Retinal pigment epithelial cell (primary cell): ENCODE measurements at places on chromosomes 3 and 15.

GRCh38 chr15:38414357-38414756 is 39.6 kb upstream of the FAM98B start:
- DNase-seq: peak; percentile 6

GRCh38 chr3:105083945-105084344 is 282.8 kb upstream of the ALCAM start:
- DNase-seq: no peak

GRCh38 chr3:175082631-175083030 is 223.5 kb downstream of the NAALADL2 start:
- no peak for DNase-seq

DNA sequence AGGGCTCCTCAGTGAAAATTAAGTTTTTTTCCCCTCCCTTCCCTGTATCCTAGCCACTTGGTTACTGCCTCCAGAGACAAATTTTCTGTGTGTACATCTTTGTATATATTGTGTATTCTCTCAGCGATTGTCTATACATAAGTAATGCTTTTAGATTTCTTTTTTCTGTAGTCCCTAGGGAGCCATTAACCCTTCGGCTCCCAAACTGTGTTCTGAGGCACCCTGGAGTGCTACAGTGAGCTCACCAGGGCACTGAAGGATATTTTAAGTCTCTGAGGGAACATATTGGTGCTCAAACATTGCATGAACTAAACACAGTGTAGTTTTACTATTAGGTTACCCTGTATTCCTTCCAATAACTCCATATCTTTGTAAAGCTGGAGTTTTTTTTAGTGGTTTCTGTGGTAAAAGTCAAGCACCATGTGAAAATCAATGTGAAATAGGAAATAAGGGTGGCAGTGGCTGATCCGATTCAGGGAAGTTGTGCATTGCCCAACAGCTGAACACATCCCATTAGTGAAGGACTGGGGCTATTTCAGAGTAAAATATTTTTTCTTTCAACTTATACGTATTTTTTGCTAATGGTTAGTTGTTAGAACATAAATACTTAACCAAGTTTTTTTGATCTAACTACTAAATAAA is 43.0 kb downstream of the USP13 start:
- DNase-seq: no peak

- peak; percentile 76 for DNase-seq
Measured at GRCh38 chr15:90412356-90413194, 24.5 kb downstream of the IQGAP1 start.

GRCh38 chr3:27638594-27638993 is 83.5 kb downstream of the EOMES start:
- DNase-seq: no peak

- no peak for DNase-seq
Measured at GRCh38 chr3:24156466-24156865, 211.4 kb downstream of the NR1D2 start.

DNA sequence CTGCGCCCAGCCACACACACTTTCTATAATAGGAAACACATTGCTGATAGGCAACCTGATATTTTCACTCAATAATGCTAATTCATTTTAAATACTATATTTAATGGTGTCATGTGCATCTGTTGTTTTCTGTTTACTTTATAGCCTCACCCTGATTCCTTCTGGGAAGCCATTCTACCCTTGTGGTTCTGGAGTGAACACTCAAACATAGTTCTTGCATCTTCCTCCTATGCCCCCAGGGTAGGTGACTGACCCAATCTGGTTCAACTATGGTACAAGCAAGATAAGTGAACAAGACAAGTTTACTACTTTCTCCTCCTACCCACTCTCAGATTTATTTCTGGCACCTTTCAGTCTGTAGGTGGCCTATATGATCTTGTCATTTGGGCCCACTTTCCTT is 4.3 kb upstream of the SCG3 start:
- DNase-seq: no peak

DNA sequence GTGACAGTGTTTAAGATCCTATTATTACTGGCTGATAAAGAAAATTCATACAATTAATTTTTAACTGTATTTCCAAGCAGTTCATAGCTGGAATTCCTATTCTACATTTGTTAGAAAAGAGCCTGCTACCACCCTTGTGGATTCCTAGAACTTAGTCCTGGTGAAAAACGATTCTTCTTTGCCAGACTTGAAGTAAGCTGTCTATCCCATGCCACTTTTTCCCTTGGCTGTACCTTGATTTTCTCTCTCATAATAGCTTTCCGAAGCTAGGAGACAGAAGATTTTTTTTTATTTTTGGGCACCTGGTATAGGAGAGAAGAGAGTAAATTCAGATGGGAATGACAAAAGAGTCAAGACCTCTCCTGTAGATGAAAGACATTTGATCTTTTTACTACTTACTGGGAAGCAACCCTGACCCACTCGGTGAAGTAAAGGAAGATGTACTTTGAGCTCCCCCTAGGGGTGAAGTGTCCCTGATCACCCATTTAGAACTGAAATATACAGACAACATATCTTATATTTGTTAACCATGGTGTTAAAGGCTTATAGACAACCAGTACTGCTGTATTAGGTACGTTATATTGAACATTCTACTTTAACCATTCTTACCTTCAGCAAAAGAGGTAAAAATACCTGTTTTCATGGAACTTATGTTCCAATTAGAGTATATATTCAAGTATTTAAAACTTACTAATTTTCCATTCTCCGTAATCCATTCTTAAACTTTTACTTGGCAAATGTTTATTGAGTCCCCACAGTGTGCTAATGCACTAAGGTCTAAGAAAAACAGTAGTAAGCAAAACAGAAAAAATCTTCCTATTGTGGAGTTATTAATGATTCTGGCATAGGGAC is 36.2 kb upstream of the C3orf38 start:
- peak; percentile 21 for DNase-seq

DNA sequence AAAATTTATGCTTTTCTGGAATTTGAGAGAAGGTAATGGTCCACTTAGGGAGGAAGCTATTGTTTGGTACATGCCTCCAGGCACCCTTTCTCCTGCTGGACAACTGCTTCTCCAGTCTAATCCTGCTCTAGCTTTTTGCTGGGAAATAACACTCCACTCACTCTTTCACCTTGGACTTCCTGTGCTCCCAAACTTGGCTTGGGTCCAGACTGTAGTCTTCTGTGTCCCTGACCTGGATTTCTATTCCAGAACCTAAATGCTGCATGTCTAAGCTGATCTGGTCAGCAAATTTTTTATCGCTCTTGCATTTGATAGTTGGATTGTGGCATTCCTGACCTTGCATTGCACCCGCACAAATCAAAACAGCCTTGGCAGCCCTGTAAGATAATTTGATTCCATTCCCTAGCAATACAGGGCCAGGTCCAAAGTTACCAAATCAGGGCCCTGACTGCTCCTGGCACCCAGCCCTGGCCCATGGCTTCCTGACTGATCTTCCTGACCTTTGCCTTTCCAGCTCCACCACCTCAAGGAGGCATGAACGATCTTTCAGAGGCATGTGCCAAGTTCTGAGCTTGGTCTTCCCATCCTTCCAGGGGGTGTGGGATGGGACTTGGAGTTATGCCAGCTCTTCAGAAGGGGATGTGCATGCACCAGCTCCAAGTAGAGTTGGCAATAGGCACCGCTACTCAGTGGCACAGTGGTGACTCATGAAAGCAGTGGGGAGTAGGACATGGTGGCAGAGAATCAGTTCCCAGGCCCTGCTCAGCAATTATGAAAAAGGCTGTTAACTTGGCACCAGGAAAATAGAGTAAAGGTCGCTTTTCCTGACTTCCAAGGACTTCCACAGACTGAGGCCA is 43.9 kb upstream of the GOLGA8J start:
- no peak for DNase-seq

DNA sequence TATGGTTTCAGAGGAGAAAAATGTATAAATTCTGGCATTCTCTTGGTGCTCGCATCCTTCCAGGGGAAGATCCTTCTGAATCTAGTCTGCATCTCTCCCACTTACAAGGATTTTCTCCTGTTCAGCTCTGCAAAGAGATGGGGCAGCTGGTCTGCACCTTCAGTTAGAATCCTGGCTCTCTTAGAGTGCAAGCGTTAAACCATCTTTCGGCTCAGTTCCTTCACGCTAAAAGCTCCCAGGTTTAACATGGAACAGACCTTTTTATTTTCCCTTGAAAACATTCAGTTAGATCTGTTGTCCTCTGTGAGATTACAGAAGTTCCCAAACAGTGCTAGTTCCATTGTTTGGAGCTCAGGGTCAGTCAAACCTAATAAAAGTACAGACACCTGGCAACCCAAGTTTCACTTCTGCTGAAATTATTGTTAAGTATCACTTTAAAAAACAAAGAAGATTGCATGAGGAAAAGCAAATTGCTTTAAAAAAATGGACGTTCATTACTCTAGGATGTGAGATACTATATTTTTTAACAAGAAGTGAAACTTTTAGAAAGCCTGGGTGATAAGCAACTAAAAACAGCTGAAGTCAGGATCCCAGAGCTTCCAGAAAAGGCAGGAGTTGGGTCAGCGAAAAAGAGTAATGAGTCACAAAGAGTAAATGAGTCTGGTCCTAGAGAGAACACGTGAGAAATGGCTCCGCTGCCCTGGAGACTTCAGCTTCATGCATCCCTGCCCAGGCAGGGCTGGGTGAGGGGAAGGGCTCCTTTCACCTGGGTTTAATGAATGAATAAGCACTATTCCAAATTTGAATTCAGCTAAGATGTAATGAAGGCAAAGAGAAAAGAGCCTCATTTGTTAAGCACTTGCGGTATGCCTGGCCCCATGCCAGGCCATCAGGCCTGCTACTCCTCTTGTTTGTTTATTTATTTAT is 63.3 kb downstream of the ABTB1 start:
- peak; percentile 43 for DNase-seq

GRCh38 chr3:36924744-36925521 is 19.9 kb downstream of the TRANK1 start:
- no peak for DNase-seq

DNA sequence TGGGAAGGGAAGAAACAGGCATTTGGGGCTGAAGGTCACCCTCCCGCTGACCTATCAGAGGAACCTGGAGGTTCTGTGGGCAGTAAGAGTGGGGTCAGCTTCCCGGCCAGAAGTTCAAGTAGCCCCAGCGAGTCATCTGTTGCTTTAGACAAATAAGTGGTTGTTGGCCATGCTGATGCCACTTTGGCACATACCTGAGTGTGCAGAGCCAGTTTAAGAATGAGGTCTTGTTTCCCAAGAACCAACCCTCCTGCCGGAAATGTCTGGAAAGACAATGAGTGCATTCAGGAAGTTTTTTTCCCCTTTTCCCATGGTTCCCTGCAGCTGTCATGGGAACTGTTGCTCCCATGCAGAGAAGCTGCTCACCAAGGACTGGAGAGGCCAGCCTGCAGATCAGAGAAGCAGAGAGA is 166.7 kb downstream of the ZNF621 start:
- DNase-seq: no peak

- no peak for DNase-seq
Measured at GRCh38 chr15:49064281-49064653, 18.0 kb upstream of the SECISBP2L start.

DNA sequence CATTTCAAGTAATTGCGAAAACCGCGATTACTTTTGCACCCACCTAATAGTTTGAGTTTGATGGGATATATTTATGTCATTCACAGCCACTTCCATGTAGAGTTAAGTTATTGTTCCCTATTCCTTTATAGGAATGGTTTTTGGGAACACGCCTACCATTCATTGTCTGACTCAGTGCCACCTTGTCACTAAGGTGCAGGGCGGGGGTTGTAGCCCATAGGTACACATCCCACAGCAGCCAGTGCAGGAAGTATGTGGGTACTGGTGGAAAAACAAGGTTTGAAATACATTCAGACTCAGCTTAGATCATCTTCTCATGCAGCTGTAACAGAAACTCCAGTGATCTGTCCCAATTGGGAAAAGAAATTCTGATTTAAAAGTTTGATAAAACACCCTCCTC is 48.2 kb upstream of the CFAP161 start:
- DNase-seq: no peak

DNA sequence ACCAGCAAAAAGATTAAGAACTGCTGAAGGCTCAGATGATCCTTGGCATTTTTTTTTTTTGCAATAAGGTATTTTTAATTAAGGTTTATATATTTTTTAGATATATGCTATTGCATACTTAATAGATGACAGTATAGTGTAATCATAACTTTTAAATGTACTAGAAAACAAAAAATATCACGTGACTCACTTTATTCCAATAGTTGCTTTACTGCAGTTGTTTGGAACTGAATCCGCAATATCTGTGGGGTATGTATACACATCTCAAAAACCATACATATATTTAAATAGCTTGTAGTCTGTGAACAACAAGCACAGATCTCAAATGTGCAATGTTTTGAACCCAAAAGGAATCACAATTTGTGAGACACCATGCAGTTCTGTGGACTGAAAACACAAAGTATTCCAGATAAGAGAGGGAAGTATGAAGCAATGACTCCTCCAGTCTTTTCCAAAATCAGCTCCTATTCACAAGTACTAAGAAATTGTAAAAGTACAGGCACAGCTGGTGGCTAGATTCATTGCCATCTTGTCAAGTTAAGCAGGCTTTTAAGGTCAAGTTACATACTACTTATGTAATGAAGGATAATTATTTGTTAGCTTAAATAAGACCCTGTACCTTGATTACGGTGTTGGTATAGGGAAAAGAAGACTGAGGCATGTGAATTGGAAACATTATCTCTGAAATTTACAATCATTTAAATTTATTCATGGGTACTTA is 331.1 kb downstream of the TBC1D5 start:
- DNase-seq: no peak

- DNase-seq: no peak
Measured at GRCh38 chr3:42130329-42131070, 39.3 kb downstream of the TRAK1 start.

DNA sequence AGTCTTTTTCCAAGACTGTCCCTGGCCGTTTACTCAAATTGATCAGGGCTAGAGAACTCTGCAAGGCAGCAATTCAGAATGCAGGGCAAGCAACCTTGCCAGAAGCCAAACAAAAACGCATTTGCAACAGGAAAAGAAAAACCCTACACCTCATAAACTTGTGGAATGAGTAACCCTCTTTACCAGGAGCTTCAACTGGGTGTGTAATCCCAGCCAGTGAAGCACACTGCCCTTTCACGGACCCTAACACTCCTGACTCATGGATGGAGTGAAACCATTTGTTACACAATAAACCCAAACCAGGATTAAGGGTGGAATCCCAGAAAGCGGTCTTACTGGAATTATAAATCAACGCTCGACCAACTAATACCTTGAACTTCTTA is 14.8 kb upstream of the LDHAL6B start:
- DNase-seq: peak; percentile 99

GRCh38 chr3:30655187-30655812 is 48.9 kb downstream of the TGFBR2 start:
- no peak for DNase-seq

DNA sequence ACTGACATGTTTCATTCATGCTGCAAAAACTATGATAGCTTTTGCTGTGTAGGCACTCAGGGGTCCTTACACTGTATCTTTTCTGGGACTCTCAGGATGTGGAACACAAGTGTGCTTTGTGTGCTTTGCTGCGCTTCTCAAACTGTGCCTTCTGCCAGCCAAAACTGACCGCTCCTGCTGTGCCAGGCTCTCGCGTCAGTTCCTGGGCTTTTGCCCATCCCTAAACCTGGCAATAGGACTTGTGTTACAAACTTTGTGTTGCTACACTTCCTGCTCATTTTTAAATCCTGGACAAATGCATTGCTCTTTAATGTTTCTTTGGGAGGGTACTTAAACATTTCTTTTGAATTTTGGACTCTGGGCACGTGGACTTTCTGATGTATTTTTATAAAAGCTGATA is 60.3 kb downstream of the DIPK2A start:
- no peak for DNase-seq
